ENCODE measurements at places on chromosomes 12 and 14. TPM values are rescaled to one million over a fixed set of nuclear protein-coding genes. Genes with fewer than 3 reads are reported as not detected.
A peak's percentile ranks its signal among the peaks of the same experiment; 100 is the strongest.

DNA sequence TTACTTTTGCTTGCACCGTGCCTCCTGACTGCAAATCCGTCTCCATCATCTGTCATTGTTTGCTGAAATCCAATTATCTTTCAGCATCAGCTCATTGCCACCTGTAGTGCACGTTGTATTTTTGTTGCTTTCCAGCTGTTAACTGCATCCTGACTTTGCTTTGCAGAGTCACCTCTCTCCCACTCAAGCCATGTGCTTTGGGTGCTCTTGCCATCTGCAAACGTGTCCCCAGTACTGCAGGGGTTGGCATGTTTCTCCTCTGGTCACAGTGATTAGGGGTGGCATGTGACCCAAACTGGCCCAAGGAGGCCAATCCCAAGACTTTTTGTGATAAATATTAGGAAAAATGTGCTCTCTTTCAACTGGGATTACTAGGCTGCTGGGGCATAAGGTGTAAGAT is 10.5 kb upstream of the TMED2 start:
- DNase-seq = no peak
- no peak overlapping the region for H3K4me3 ChIP-seq
- H3K27me3 ChIP-seq = no peaks in the 10 kb centered on the region
- H3K27ac ChIP-seq = no peak overlapping the region
- H3K4me1 ChIP-seq = peaks cover 2% of the 10 kb centered on the region
- H3K36me3 ChIP-seq = no peaks in the 10 kb centered on the region

- H3K36me3 ChIP-seq = no peaks in the 10 kb centered on the region
- no peaks in the 10 kb centered on the region for H3K27me3 ChIP-seq
- H3K4me1 ChIP-seq = no peaks in the 10 kb centered on the region
- DNase-seq = no peak
- no peak overlapping the region for H3K27ac ChIP-seq
- no peak overlapping the region for H3K4me3 ChIP-seq
Observed at GRCh38 chr12:81263072-81263471, 185.2 kb downstream of the ACSS3 start.

The RFC5 gene
- 24.8 TPM for total RNA-seq

- no peaks in the 10 kb centered on the region for H3K36me3 ChIP-seq
- no peak for DNase-seq
- peaks cover 2% of the 10 kb centered on the region for H3K4me1 ChIP-seq
- H3K27me3 ChIP-seq = no peaks in the 10 kb centered on the region
- no peak overlapping the region for H3K27ac ChIP-seq
- no peak overlapping the region for H3K4me3 ChIP-seq
Observed at GRCh38 chr12:78002878-78003277, 172.2 kb downstream of the NAV3 start.

- DNase-seq = peak; percentile 40
- no peak overlapping the region for H3K4me3 ChIP-seq
- H3K4me1 ChIP-seq = peaks cover 8% of the 10 kb centered on the region
- H3K27ac ChIP-seq = no peak overlapping the region
- peaks cover 2% of the 10 kb centered on the region for H3K36me3 ChIP-seq
Observed at GRCh38 chr12:64706306-64706705, 52.9 kb downstream of the GNS start.

The NPFF gene
- total RNA-seq = not detected

GRCh38 chr12:66239295-66239694 is 50.3 kb downstream of the IRAK3 start:
- H3K4me3 ChIP-seq = no peak overlapping the region
- no peaks in the 10 kb centered on the region for H3K36me3 ChIP-seq
- H3K27ac ChIP-seq = no peak overlapping the region
- H3K27me3 ChIP-seq = no peaks in the 10 kb centered on the region
- H3K4me1 ChIP-seq = peaks cover 3% of the 10 kb centered on the region

DNA sequence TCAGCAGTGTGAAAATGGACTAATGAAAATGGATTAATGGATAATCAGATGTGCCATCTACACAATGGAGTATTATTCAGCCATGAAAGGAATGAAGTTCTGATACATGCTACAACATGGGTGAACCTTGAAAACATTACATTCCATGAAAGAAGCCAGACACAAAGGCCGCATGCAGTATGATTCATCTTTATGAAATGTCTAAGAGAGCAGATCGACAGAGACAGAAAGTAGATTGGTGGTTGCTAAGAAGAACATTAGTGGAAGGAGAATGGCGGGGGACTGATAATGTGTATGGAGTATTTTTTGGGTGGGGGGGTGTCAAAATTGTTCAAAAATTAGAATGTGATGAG is 47.3 kb downstream of the PRKAB1 start:
- DNase-seq = no peak
- no peaks in the 10 kb centered on the region for H3K27me3 ChIP-seq
- H3K4me1 ChIP-seq = peaks cover 20% of the 10 kb centered on the region
- peak overlapping the region; percentile 78 for H3K27ac ChIP-seq
- H3K4me3 ChIP-seq = no peak overlapping the region
- no peaks in the 10 kb centered on the region for H3K36me3 ChIP-seq

The OR11H12 gene
- not detected for total RNA-seq
